ENCODE measurements at places on chromosomes 1 and 21.

GRCh38 chr1:247908766-247909165, 11.3 kb upstream of the OR2T8 start:
- no peak for DNase-seq

DNA sequence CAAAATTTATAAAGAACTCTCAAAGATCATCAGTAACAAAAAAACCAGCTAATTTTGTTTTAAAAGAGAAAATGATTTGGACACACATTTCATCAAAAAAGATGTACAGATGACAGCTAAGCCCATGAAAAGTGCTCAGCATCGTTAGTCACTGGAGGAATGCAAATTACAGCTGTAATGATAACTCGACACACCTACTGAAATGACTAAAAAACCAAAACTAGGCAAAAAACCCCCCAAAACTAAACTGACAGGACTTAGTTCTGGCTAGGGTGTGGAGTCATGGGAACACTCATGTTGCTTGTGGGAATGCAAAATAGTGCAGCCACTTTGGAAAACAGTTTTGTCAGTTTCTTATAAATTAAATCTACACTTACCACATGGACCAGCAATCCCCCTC, 59.5 kb downstream of the CNIH3 start:
- no peak for DNase-seq

GRCh38 chr1:8411803-8412182, 93.9 kb downstream of the SLC45A1 start:
- no peak for DNase-seq

GRCh38 chr1:244394346-244394745, 57.4 kb downstream of the ADSS2 start:
- DNase-seq, result no peak

GRCh38 chr1:200969726-200970561, 53.6 kb downstream of the KIF21B start:
- DNase-seq, result no peak

DNA sequence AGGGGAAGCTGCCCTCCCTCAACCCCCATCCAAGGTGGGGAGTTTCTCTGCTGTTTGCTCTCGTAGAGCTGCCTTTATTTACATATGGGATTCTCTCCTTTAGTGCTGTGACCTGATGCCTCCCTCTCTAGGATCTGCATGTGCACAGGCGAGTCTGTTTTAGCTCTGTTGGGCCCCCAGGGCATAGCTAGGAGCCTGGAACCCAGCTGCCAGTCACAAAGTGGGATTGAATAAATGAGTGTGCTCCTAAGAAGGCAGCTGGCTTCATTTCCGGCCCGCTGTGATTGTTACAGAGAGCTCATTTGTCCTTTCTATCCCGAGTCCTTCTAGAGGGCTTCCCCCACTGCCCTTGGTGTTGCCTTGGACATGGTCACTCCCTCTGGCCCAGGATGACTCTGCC, 176.6 kb downstream of the GRIK3 start:
- DNase-seq, result no peak

- no peak for DNase-seq
Observed at GRCh38 chr1:12714710-12715475, 1.0 kb upstream of the AADACL3 start.

DNA sequence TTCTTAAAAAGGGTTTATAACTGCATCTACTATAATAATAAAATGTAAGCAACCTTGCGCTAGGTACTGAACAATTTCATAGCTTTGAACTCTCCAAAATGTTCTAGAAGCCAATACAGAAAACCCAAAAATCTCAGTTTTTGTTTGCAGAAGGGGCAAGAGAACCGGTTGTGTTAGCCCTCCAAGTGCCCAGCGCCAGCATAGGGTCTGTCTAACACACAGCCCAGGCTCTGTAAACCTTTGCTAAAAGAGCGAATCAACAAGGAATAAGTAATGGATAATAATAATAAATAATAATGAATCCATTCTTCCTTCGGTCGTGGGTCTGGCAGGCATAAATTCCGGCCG, 333 bp upstream of the CHAF1B start:
- DNase-seq, result no peak

DNA sequence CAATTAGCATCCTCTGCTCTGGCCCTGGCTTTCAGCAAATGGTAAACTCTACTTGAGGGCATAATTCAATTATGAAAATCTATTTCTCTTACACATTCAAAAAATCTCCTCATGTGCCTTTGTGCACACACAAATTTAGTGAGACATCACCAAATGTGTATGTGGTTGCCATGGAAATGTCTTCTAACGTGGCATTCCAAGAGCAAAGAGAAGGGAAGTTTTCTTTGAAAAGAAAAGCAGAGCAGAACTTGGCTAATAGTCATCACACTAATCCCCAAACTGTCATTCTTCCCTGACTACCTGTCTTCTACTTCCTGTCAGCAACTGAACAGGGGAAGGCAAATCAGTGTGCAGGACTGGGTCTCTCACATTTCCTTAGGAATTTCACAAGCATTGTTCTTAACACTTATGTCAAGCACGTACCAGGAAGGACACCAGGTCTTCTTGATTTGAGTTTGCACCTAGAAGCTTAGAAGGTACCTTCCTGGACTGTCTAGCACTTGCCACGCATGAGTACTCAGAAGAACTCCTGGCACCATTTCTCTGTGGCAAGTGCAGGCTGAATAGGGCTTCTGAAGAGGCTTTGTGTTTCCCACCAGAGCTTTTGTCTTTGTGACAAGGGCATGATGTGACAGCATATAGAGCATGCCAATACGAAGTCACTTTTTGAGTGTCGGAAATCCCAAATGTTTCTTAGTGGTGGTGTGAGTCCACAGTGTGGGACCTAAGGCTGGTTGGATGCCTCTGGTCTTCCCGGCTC, 32.3 kb downstream of the MAN1C1 start:
- DNase-seq, result peak; percentile 20

DNA sequence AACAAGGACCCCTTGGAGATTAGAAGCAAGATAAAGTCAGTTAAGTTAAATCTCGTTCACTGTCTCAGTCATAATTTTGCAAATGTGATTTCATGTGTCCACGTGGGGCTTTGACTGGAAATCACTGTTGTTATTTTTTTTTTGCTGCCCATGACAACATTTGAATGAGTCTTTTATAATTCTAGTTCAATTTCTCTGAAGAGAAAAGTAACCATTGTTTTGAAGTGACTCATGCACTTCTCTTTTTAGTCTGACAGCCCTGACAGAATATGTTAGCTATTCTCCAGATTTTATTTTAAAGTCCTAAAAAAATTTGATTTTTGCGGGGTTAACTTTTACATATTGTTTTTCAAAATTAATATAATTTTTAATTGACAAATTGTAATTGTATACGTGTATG, 30.7 kb upstream of the NLRP3 start:
- DNase-seq, result no peak

DNA sequence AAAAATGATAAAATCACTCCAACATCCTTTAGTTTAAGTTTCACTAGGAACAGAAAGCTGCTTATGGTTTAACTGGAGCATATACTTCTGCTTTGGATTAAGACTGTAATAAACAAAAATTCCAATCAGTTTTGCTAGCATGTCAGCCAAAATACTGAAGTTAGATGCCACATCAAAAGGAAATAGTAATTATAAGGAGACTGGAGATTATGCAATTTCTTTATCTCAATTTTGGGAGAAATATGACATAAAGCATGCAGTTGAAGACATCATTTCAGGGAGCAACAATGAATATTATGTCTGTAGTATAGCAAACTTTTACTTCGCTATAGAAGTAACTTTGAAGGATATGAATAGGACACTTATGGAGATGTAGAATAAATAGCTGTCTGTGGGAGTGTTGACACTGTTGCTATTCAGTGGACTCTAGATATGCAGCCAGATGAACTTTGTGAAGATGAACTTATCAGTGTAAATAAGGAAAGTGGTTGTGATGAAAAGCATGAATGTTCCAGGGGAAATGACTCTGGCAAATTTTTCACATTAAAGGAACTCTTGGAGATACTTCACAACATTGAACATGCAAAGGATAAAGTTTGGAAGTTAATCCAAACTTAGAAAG, 107.8 kb downstream of the RABGAP1L start:
- no peak for DNase-seq

DNA sequence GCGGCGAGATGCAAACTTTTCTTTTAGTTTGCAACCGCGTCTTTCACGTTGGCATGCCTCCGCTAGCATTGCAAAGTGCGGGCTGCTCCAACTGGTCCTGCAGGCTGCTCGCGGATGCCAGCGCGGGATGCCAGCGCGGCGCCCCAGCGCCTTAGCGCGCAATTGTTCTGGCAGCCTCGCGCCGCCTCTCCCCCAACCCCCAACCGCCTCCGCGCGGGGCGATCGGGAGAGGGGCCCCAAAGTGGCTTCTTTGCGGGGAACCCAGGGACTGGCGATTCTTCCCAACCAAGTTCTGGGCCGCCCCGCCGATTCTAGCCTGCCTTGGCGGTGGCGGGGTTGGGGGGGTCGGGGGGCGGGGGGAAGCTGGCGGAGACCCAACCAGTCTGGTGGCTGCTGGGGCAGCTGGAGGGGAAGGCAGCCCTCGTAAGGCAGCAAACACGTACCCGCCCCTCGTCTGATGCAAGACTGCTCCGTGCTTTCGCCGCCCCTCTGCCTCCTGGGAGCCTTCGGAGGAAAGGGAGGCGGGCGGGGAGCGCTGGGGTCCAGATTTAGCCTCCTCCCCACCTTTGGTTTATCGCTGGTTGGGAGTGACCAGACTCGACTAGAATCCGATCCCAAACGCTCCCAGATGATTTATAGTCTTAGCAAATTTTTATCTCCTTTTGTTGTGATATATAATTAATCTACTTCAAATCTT, 756 bp downstream of the PHGDH start:
- no peak for DNase-seq

GRCh38 chr1:191134796-191135195, 657.1 kb upstream of the BRINP3 start:
- DNase-seq, result no peak

DNA sequence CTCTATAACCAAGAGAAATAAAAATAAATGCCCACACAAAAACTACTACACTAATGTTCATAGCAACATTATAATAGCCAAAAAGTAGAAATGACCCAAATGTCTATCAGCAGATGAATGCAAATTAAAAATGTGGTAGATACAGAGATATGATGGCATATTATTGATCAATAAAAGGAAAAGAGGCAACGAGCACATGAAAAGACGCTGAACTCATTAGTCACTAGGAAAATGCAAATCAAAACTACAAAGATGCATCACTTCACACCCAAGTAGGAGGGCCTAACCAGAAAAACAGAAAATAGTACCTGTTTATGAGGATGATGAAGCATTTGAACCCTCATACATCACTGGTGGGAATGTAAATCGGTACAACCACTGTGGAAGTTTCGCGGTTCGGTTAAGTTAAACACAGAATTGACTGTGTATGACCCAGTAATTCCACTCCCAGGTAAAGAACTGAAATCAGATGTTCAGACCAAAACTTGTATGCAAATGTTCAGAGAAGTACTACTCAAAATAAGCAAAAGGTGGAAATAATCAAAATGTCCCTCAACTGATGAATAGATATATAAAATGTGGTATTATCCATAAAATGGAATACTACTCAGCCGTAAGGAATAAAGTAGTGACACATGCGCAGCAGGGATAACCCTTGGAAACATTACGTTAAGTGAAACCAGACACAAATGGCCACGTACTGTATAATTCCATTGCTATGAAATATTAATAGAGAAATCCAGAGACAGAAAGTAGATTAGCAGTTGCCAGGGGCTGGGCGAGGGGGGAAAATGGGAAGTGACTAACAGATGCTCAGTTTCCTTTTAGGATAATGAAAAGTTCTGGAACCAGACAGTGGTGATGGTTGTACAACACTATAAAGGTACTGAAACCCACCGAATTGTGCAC, 3.1 kb downstream of the USP48 start:
- peak; percentile 38 for DNase-seq

DNA sequence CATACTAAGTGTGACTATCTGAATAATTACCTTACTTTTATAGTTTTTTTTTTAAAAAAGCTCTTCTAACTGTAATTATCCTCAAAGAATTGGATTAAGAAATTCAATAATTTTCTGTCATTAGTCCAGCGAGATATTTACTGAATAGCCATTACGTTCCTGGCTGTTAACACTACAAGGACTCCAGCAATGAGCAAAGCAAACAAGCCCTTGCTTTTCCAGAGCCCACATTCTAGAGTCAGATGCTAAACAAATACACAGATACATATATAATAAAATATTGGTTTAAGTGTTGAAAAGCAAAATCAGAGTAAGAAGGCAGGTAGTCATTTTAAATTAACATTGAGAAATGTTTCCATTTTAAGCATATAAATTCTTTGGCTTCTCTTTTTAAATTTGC, 118.4 kb downstream of the ATF6 start:
- no peak for DNase-seq

GRCh38 chr1:10767282-10767681, 29.2 kb downstream of the CASZ1 start:
- DNase-seq, result no peak

- peak; percentile 25 for DNase-seq
Observed at GRCh38 chr21:42009018-42009830, 936 bp downstream of the ZBTB21 start.

GRCh38 chr1:107794571-107794970, 170.4 kb downstream of the VAV3 start:
- DNase-seq, result no peak

DNA sequence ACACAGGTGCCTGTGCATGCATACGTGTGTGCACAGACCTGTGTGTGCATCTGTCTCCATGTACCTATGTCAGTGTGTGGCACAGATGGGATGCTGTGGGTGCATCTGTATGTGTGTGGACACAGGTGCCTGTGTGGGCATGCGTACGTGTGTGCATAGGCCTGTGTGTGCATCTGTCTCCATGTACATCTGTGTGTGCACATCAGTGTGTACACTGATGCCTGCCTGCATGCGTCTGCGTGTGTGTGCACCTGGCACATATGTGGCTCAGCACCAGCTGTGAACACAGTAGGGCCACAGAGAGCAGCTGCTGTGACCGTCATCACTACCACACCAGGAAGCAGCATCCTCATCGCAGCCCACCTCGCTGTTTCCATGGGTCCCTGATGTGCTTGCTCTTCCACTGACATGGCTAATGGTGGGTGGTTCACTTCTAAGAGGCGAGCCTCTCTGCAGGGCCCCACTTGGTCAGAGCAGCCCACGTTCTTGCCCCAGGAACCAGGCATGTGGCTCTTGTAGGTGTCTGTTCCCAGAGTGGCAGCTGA, 9.6 kb upstream of the SPATC1L start:
- DNase-seq, result no peak

DNA sequence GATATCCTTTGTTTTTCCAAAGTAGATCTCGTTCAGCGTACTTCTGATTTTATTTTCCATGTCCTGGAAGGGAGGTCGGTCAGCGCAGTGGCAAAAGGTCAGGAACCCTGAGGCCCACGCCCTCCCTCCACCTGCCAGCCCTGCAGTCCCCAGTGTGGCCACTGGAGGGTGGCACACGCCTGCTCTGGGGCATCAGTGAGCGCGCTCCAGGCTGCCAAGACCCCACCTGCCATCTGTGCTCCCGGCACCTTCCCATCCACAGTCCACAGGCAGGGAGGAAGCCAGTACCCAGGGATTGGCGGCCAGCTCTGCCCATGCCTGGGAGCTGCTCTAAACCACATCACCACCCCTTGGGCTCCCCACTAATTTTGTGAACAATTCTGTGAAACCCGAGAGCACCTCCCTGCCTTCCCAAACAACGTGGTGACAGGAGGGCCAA, 32.3 kb downstream of the SLC66A1 start:
- DNase-seq, result peak; percentile 20

Data from CD4-positive, alpha-beta T cell treated with Interleukin-15 for 4 hours (primary cell).